HCT116 (cell line): ENCODE measurements at places on chromosomes 2 and 18. TPM values are rescaled to one million over a fixed set of nuclear protein-coding genes. Genes with fewer than 3 reads are reported as not detected.

Gene ARID5A
- total RNA-seq = 8.2 TPM

Gene MROH2A
- not detected for total RNA-seq

Gene FOXI3
- total RNA-seq = not detected

Gene ACTG2
- total RNA-seq = 0.89 TPM

Gene IL37
- not detected for total RNA-seq

Gene TCF4
- 0.42 TPM for total RNA-seq

Gene SKA1
- total RNA-seq = 34.5 TPM

Gene SERPINB11
- not detected for total RNA-seq

Gene SCTR
- total RNA-seq = not detected

Gene MBD1
- 63.9 TPM for total RNA-seq

- H3K27me3 ChIP-seq = no peaks in the 10 kb centered on the region
- DNase-seq = peak; percentile 64
- no peak overlapping the region for H3K4me3 ChIP-seq
- H3K27ac ChIP-seq = no peak overlapping the region
- peaks cover 25% of the 10 kb centered on the region for H3K4me1 ChIP-seq
Observed at GRCh38 chr2:36459725-36460137, 104.2 kb downstream of the CRIM1 start.

GRCh38 chr18:35745814-35746213, 164.3 kb downstream of the GALNT1 start:
- no peak overlapping the region for H3K4me3 ChIP-seq
- no peaks in the 10 kb centered on the region for H3K4me1 ChIP-seq
- H3K36me3 ChIP-seq = no peaks in the 10 kb centered on the region
- no peaks in the 10 kb centered on the region for H3K27me3 ChIP-seq
- H3K27ac ChIP-seq = no peak overlapping the region
- DNase-seq = no peak

DNA sequence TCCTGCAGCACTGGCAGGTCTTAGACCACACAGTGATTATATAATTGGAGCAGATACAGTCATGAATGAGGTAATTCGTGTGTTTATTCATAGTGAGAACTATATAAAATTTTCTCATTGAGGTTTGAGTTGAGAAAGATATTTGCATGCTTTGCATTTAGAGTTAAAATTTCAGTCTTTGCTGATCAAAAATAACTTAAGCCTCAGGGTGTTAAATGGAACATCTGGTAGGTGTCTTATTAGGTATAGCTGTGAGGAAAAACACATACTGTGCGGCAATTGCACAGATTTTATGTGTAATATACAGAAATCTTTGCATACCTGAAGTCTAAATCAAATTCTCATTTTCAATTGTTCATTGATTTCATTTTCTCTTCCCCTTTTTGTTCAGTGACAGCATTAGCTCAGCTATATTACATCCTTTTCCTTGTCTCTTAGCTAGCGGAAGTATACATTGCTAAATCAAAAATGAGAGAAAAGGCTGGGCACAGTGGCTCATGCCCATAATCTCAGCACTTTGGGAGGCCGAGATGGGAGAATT, 21.2 kb downstream of the GORASP2 start:
- no peak overlapping the region for H3K4me3 ChIP-seq
- no peak overlapping the region for H3K27ac ChIP-seq
- H3K4me1 ChIP-seq = no peaks in the 10 kb centered on the region
- H3K27me3 ChIP-seq = no peaks in the 10 kb centered on the region
- no peak for DNase-seq
- peaks cover 50% of the 10 kb centered on the region for H3K36me3 ChIP-seq

- DNase-seq = no peak
- no peak overlapping the region for H3K4me3 ChIP-seq
- H3K4me1 ChIP-seq = no peaks in the 10 kb centered on the region
- no peak overlapping the region for H3K27ac ChIP-seq
- no peaks in the 10 kb centered on the region for H3K36me3 ChIP-seq
- no peaks in the 10 kb centered on the region for H3K27me3 ChIP-seq
Observed at GRCh38 chr2:181456660-181457120, 496 bp upstream of the ITGA4 start.

- no peaks in the 10 kb centered on the region for H3K36me3 ChIP-seq
- H3K27me3 ChIP-seq = no peaks in the 10 kb centered on the region
- no peak overlapping the region for H3K27ac ChIP-seq
- DNase-seq = no peak
Observed at GRCh38 chr2:143885461-143885860, 634.5 kb downstream of the ZEB2 start.

- no peak overlapping the region for H3K4me3 ChIP-seq
- no peak for DNase-seq
- H3K4me1 ChIP-seq = no peaks in the 10 kb centered on the region
- no peak overlapping the region for H3K27ac ChIP-seq
Observed at GRCh38 chr18:67788310-67789164, 272.0 kb upstream of the DSEL start.

DNA sequence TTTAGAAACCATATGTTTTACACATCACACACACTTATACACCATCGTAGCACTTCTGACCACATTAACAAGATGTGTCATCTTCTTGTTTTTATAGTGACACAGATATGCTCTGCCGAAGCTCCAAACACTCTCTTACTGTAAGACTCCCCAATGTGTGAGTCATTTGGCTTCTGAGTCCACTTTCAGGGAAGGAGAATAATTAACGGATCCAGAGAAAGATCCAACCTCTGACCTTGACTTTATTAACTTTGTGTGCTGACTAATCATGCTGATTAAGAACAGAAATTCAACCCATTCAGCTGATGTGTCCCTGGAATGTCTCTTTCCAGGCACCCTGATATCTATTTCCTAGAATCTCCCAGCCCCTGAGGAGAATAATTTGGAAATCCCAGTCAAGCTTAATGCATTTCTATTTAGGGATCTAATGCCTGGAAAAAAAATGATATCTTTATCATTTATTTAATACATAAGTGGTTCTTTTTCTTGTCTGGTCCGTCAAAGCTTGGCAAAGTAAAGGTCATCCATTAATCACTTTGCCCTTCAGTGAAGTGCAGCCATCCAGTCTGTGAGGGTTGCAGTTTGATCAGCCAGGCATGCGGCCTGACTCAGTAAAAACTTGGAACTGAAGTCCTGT, 615.8 kb upstream of the SYT4 start:
- no peak overlapping the region for H3K4me3 ChIP-seq
- no peaks in the 10 kb centered on the region for H3K36me3 ChIP-seq
- no peak for DNase-seq
- H3K4me1 ChIP-seq = no peaks in the 10 kb centered on the region

DNA sequence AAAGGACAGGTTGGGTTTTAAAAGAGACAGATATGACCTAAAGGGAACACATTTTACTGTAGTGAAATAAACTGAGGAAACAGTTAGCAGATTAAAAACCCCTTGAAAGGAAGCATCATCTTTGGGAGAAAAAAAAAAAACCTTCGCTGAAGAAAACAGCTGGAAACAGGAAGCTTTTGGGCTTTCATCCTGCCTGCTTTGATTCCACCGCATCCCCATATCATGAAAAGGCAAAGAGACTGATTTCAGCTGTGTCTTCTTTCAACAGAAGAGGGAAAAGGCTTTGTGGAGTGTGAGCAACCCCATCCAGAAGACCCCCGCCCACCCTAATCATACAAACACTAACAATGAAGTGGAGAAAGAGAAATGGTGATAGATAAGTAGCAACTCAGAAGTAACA, 86.4 kb downstream of the TCF4 start:
- H3K36me3 ChIP-seq = no peaks in the 10 kb centered on the region
- no peak overlapping the region for H3K27ac ChIP-seq

- no peaks in the 10 kb centered on the region for H3K4me1 ChIP-seq
- H3K27ac ChIP-seq = no peak overlapping the region
- H3K27me3 ChIP-seq = peaks cover 6% of the 10 kb centered on the region
- no peak for DNase-seq
- no peaks in the 10 kb centered on the region for H3K36me3 ChIP-seq
- H3K4me3 ChIP-seq = no peak overlapping the region
Observed at GRCh38 chr2:16840496-16841172, 175.0 kb upstream of the CYRIA start.

- no peak overlapping the region for H3K4me3 ChIP-seq
- no peak for DNase-seq
- peaks cover 3% of the 10 kb centered on the region for H3K4me1 ChIP-seq
- H3K27me3 ChIP-seq = no peaks in the 10 kb centered on the region
Observed at GRCh38 chr2:227460833-227461232, 11.1 kb upstream of the AGFG1 start.

- DNase-seq = no peak
- no peak overlapping the region for H3K4me3 ChIP-seq
- H3K27me3 ChIP-seq = no peaks in the 10 kb centered on the region
- H3K4me1 ChIP-seq = no peaks in the 10 kb centered on the region
Observed at GRCh38 chr2:160956243-160956802, 203.9 kb upstream of the TANK start.

DNA sequence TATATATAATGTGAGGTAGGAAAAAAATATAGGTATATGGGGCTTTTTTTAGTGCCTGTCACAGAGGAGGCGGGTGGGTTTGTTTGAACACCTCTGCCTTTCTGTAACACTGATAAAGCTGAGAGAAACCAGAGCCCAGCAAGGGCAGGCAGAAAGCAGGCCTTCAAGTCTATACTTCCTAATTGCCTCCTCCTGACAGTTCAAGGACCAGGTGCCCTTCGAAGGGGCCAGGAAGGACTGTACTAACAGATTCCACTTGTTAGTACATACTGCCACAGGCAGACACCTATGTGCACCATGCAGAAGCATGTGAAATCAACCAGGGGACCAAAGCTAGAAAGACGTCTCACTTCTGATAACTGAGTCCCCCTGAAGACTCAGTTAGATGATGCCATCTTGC, 13.8 kb downstream of the SLC1A4 start:
- no peak overlapping the region for H3K4me3 ChIP-seq
- no peaks in the 10 kb centered on the region for H3K36me3 ChIP-seq
- no peak for DNase-seq
- peaks cover 16% of the 10 kb centered on the region for H3K4me1 ChIP-seq
- H3K27ac ChIP-seq = no peak overlapping the region
- no peaks in the 10 kb centered on the region for H3K27me3 ChIP-seq

GRCh38 chr2:193670478-193670877, 1475.7 kb upstream of the TMEFF2 start:
- no peak overlapping the region for H3K27ac ChIP-seq
- no peaks in the 10 kb centered on the region for H3K36me3 ChIP-seq
- no peaks in the 10 kb centered on the region for H3K27me3 ChIP-seq
- no peak for DNase-seq
- H3K4me3 ChIP-seq = no peak overlapping the region
- H3K4me1 ChIP-seq = no peaks in the 10 kb centered on the region

DNA sequence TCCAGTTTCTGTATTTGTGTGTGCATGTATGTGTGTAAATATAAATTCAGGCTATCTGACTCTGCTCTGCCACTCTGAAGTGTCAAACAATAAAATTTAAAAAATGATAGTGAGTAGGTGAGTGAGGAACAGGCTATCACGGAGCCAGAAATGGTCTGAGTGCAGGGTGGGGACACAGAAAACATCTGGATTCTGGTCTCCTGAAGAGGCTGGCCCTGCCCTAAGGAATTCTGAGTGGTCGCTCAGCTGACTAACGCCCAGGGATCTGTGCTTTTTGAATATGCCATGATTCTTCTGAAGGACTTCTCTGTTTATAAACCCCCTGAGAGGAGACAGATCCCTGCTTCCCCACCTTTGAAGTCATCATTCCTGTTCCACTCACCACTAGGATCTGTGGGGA, 353.9 kb upstream of the GYPC start:
- H3K4me3 ChIP-seq = no peak overlapping the region
- no peak overlapping the region for H3K27ac ChIP-seq
- H3K27me3 ChIP-seq = no peaks in the 10 kb centered on the region
- no peaks in the 10 kb centered on the region for H3K36me3 ChIP-seq
- no peak for DNase-seq
- no peaks in the 10 kb centered on the region for H3K4me1 ChIP-seq

- no peak for DNase-seq
- no peak overlapping the region for H3K27ac ChIP-seq
- H3K4me1 ChIP-seq = no peaks in the 10 kb centered on the region
- no peaks in the 10 kb centered on the region for H3K36me3 ChIP-seq
Observed at GRCh38 chr2:147756069-147756468, 88.8 kb upstream of the ACVR2A start.

GRCh38 chr2:127951026-127951425, 65.3 kb upstream of the AMMECR1L start:
- H3K27me3 ChIP-seq = no peaks in the 10 kb centered on the region
- H3K27ac ChIP-seq = no peak overlapping the region
- no peak overlapping the region for H3K4me3 ChIP-seq

DNA sequence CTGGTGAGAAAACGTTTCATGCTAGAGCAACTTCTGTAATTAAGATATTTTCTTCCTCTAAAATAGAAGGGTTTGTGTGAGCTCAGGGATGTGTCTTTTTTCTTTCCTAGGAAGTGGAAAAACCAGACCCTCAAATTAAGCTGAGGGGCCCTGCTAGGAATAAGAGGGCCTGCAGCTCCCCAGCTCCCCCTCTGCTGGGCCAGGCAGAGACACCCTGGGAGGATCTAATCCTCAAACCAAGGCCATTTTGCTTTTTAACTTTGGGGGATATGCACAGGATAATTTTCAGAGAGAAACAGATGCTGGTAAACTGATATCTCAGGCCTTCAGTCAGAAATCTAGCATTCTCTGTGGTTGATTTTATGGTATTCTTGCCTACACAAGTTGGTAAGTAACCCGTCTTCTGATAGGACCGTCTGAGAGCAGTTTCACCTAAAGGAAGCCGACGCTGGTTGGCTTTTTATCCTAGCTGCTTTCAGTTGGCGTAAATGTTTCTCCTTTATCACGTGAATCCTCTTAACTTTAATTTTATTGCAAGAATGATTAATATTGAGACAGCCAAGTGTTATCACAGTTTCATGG, 34.8 kb downstream of the SNTG2 start:
- DNase-seq = no peak
- no peaks in the 10 kb centered on the region for H3K4me1 ChIP-seq
- H3K36me3 ChIP-seq = no peaks in the 10 kb centered on the region
- H3K27ac ChIP-seq = no peak overlapping the region
- peaks cover 34% of the 10 kb centered on the region for H3K27me3 ChIP-seq

DNA sequence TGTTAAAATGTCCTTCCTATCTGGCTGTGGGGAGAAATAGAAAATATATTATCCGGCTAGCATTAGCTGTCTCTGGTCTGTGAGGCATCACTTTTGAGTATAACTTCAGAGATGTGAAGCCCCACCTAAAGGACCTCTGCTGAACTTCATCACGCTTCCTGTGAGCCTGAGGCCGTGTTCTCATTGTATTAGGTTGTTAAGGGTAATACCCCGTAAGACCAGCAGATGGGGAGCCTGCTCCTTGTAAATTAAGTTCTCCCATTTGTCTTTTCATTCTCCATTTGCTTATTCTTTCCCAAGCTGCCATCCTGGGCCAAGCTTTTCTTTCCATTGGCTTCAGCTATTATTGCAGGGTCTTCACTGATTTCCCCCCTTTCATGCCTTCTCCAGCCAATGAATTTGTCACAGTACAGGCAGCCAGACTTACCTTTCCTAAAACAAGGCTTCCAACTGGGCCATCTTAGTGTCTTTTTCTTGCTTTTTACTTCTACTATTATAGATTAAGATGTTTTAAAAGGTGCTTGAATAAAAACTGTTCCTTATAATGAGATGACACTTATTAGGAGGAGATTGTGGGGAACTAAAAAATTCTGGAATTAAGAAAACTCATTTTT, 12.4 kb downstream of the NIF3L1 start:
- peaks cover 36% of the 10 kb centered on the region for H3K36me3 ChIP-seq
- H3K4me1 ChIP-seq = peaks cover 5% of the 10 kb centered on the region; the same call in 1 of the 2 replicates
- no peak overlapping the region for H3K4me3 ChIP-seq
- peak; percentile 87 for DNase-seq
- no peak overlapping the region for H3K27ac ChIP-seq

- H3K4me3 ChIP-seq = no peak overlapping the region
- H3K27me3 ChIP-seq = no peaks in the 10 kb centered on the region
- H3K27ac ChIP-seq = no peak overlapping the region
- H3K36me3 ChIP-seq = no peaks in the 10 kb centered on the region
Observed at GRCh38 chr2:31693882-31694281, 113.1 kb upstream of the SRD5A2 start.
